GM23338 (cell line): ENCODE measurements at places on chromosomes 6 and 20.
A peak's percentile ranks its signal among the peaks of the same experiment; 100 is the strongest.

DNA sequence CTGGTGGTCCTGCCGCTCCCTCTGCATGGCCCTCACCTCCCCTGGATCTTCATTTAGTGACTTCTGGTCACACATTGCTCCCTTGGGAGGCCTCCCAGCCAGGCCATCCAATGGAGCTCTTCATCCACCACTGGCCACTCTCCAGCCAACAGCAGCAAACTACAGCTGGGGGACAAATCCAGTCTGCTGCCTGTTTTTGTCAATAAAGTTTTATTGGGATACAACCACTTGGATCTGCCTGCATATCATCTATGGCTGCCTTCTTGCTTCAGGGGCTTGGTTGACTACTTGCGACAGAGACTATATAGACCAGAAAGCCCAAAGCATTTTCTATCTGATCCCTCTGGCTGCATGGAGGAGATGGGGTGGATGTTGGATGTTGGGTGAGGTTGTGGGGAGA is 156.6 kb upstream of the SULF2 start:
- no peaks in the 10 kb centered on the region for H3K27me3 ChIP-seq
- no peak overlapping the region for H3K27ac ChIP-seq
- DNase-seq, result no peak
- H3K36me3 ChIP-seq, result no peaks in the 10 kb centered on the region

GRCh38 chr20:50520222-50520880 is 10.2 kb downstream of the PTPN1 start:
- no peak overlapping the region for H3K4me3 ChIP-seq
- H3K4me1 ChIP-seq, result peaks cover 13% of the 10 kb centered on the region; the same call in 1 of the 2 replicates
- H3K36me3 ChIP-seq, result no peaks in the 10 kb centered on the region
- H3K27me3 ChIP-seq, result no peaks in the 10 kb centered on the region

GRCh38 chr6:44543664-44544063 is 156.2 kb downstream of the CDC5L start:
- no peaks in the 10 kb centered on the region; the same call in 1 of the 2 replicates for H3K36me3 ChIP-seq
- peaks cover 18% of the 10 kb centered on the region; the same call in 1 of the 2 replicates for H3K4me1 ChIP-seq
- H3K27ac ChIP-seq, result no peak overlapping the region
- no peak for DNase-seq

GRCh38 chr6:53340536-53340935 is 8.2 kb downstream of the ELOVL5 start:
- no peaks in the 10 kb centered on the region; the same call in 1 of the 2 replicates for H3K36me3 ChIP-seq
- H3K27ac ChIP-seq, result no peak overlapping the region
- peaks cover 29% of the 10 kb centered on the region for H3K4me1 ChIP-seq
- DNase-seq, result no peak

- no peak for DNase-seq
- no peak overlapping the region for H3K27ac ChIP-seq
- H3K27me3 ChIP-seq, result no peaks in the 10 kb centered on the region
- H3K36me3 ChIP-seq, result no peaks in the 10 kb centered on the region
- H3K4me1 ChIP-seq, result no peaks in the 10 kb centered on the region
These were observed 222.3 kb downstream of the IBTK start for GRCh38 chr6:82025271-82025670.

- no peaks in the 10 kb centered on the region for H3K36me3 ChIP-seq
- no peaks in the 10 kb centered on the region for H3K27me3 ChIP-seq
- peaks cover 25% of the 10 kb centered on the region for H3K4me1 ChIP-seq
- no peak overlapping the region for H3K4me3 ChIP-seq
- no peak overlapping the region for H3K27ac ChIP-seq
These were observed 61.6 kb downstream of the KIAA0319 start for GRCh38 chr6:24584382-24584720.

DNA sequence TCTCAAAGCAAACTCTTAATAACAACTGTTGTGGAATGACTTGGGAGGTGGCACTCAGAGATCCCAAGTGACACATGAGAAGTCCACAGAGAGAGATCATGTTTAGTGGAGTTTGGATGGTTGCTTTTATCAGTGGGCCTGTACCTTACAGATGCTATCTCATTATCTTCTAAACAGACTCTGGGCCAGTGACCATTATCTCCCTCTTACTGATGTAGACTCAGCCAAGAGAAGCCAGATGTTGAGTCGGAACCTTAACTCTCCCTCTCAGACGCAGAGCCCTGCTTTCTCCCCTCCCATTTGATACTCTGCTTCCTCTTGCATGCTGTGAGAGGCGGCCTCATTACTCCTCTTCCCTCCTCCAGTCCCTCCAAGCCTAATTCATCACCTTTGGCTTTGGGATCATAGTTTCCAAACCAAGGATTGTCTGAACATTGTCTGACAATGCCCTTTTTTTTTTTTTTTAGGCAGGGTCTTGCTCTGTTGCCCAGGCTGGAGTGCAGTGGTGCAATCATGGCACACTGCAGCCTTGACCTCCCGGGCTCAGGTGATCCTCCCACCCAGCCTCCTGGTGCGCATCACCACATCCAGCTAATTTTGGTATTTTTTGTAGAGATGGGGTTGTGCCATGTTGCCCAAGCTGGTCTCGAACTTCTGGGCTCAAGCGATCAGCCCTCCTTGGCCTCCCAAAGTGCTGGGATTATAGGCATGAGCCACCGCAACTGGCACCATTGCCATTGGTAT is 4.5 kb upstream of the DDR1 start:
- no peaks in the 10 kb centered on the region for H3K27me3 ChIP-seq
- H3K4me1 ChIP-seq, result peaks cover 39% of the 10 kb centered on the region
- H3K27ac ChIP-seq, result peak overlapping the region; percentile 97

DNA sequence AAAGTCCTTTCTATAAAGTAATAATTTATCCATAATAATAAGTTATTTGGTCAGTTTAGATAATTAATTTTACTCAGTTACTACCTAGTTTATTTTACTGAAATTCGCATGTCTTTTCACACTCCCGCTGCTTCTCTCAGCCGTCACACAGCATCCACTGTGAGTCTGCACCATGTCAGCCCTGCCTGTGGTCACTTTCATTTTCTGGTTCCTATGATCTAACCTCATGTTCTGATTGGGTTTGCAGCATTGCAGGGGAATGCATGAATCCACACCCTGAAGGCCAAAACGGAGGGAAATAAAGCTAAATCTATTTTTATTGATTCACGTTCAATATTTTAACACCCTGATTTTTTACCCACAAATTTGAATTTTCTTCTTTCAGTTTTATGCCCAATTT is 47.4 kb downstream of the PDE10A start:
- peaks cover 21% of the 10 kb centered on the region for H3K4me1 ChIP-seq
- H3K27me3 ChIP-seq, result no peaks in the 10 kb centered on the region
- no peaks in the 10 kb centered on the region for H3K36me3 ChIP-seq
- DNase-seq, result no peak

GRCh38 chr20:61638802-61639585 is 386.9 kb downstream of the CDH4 start:
- H3K36me3 ChIP-seq, result no peaks in the 10 kb centered on the region
- peaks cover 8% of the 10 kb centered on the region; the same call in 1 of the 2 replicates for H3K4me1 ChIP-seq
- H3K4me3 ChIP-seq, result no peak overlapping the region
- no peak for DNase-seq
- H3K27ac ChIP-seq, result no peak overlapping the region
- no peaks in the 10 kb centered on the region for H3K27me3 ChIP-seq

DNA sequence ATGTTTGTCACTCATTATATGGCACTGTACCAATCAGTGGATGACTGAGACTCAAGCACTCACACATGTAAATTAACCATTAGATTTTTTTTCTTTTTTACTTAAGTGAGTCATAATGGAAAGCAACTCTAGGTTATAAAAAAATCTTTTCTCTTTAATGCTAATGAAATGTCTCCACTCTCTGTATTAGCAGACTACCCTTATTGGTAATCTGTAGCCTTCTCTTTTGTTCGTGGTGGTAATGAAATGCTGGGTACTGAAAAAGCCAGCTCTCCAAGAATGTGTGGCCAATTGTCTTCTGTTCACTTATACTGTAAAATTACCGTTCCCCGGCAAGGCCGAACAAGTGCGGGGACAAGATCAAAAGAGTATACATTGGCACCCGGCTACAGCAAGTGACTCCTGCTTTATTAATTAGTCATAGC is 69.0 kb downstream of the AFG1L start:
- no peak overlapping the region for H3K4me3 ChIP-seq
- no peak overlapping the region for H3K27ac ChIP-seq
- DNase-seq, result peak; percentile 18
- no peaks in the 10 kb centered on the region for H3K36me3 ChIP-seq
- H3K27me3 ChIP-seq, result no peaks in the 10 kb centered on the region

DNA sequence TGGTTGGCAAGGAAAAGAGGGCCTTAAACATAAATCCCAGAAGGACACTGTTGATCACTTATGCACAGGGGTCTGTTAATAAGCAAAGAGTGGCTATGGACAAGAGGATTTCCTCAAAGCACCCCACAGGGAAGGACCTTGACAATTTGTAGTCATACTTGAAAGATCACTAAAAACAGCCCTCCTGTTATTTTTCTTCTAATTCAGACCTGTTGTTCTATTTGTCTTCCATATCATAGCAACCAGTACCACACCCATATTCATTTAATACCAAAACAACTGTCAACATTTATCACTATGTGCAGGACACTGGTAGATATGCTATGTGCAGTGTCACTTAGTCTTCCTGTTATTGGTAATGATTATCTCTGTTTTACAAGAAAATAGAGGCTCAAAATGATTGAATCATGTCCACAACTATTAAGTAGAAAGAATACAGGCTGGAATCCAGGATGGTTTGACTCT is 3.2 kb upstream of the DYNLRB1 start:
- H3K27ac ChIP-seq, result no peak overlapping the region
- no peak overlapping the region for H3K4me3 ChIP-seq
- peaks cover 3% of the 10 kb centered on the region; the same call in 1 of the 2 replicates for H3K36me3 ChIP-seq
- peaks cover 8% of the 10 kb centered on the region for H3K4me1 ChIP-seq

- H3K4me1 ChIP-seq, result no peaks in the 10 kb centered on the region
- no peaks in the 10 kb centered on the region for H3K27me3 ChIP-seq
- DNase-seq, result no peak
- H3K27ac ChIP-seq, result no peak overlapping the region
- H3K36me3 ChIP-seq, result no peaks in the 10 kb centered on the region
These were observed 190.5 kb downstream of the NKAIN2 start for GRCh38 chr6:123994168-123994567.

DNA sequence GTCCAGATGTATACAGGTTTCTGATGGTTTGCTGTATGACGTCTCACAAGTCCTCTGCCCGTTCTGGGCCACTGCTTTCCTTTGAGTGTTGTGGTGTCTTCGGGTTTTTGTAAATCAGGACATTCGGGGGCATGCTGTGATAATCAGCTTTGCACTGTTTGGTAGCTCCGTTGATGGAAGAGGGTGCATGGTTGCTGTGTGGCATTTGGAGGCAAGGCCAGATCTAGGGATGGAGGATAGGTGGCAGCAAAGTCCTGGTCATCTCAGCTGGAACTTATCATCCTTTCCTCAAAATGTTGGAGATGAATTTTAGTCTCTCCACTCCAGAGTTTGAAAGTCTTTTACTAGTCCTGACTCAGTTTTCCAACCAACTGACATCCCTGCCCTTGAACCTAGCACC is 91.0 kb downstream of the SCP2D1 start:
- no peaks in the 10 kb centered on the region for H3K27me3 ChIP-seq
- no peaks in the 10 kb centered on the region for H3K36me3 ChIP-seq

DNA sequence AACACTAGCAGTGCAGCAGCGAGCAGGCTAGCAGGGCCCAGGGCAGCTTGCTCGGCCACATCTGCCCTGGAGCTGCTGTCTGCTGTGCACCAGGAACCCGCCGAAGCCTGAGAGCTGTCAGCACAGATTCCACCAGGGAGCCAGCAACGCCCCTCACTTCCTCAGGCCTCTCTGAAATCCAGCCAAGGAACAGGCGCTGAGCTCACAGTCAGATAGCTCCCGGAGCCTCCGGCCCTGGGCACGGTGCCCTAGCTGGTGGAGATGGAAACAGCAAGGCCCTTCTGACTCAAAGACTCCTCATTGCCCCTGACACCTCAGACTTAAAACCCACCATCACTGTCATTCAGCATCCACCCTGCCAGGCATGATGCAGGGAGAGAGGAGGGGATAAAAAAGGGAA is 839.4 kb downstream of the MAFB start:
- no peaks in the 10 kb centered on the region for H3K27me3 ChIP-seq
- no peaks in the 10 kb centered on the region; the same call in 1 of the 2 replicates for H3K4me1 ChIP-seq
- H3K27ac ChIP-seq, result no peak overlapping the region
- H3K4me3 ChIP-seq, result no peak overlapping the region
- no peak for DNase-seq

DNA sequence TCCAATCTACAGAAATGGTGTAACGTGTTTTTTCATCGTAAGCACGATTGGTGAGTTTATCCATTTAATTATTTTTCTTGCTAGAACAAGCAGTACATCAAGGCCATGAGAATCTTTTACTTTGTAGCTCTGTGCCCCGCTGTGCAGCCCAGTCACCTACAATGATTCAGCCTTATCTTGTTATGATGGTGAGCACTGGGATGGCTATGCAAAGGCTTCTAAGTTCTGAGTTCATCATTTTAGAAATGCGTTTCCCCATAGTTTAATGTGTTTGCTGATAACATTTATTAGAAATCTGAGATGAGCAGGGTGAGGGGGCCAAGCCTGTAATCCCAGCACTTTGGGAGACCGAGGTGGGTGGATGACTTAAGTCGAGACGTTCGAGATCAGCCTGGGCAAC is 111.8 kb upstream of the QKI start:
- H3K4me3 ChIP-seq, result no peak overlapping the region
- no peaks in the 10 kb centered on the region for H3K27me3 ChIP-seq
- no peaks in the 10 kb centered on the region for H3K4me1 ChIP-seq
- no peak for DNase-seq
- no peaks in the 10 kb centered on the region for H3K36me3 ChIP-seq

DNA sequence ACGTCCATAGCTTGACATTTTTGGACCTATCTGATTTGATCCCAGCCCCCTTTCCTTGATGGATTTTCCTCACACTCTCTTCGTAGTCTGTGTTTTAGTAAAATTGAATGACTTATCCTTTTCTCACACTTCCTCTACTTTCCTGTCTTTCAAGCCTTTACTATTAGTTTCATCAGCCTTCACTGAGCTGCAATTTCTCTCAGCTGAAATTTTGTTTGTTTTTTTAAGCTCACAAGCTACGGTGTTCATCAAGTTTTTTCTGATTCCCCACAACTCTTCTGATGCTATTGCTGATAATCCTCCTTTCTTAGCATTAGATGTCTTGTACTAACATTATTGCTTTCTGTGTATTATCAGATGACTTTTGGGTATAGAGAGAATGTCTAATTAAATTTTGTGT is 263.7 kb downstream of the TBX18 start:
- no peak for DNase-seq
- no peaks in the 10 kb centered on the region for H3K4me1 ChIP-seq
- no peak overlapping the region for H3K4me3 ChIP-seq
- H3K27me3 ChIP-seq, result no peaks in the 10 kb centered on the region

GRCh38 chr6:35516712-35517111 is 4.0 kb upstream of the TULP1 start:
- no peaks in the 10 kb centered on the region for H3K36me3 ChIP-seq
- peaks cover 6% of the 10 kb centered on the region; the same call in 1 of the 2 replicates for H3K27me3 ChIP-seq
- H3K27ac ChIP-seq, result no peak overlapping the region
- no peak overlapping the region for H3K4me3 ChIP-seq
- no peak for DNase-seq
- peaks cover 9% of the 10 kb centered on the region; the same call in 1 of the 2 replicates for H3K4me1 ChIP-seq
